ENCODE measurements at places on chromosomes 13 and 19.

DNA sequence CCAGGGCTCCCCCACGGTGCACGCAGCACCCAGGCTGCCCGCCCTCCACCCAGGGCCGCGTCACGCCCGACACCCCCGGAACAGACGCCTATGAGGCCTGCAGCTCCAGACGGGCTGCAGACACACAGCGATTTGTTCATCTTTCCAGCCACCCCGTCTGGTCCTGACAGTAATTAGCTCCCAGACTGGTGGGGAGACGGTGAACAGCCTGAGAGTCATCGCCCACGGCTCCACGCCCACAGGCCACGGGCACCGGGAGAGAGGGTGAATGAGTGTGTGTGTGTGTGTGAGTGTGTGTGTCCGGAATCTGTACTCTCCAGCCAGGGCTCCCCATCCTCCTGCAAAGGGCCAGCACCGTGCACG, 18.1 kb downstream of the GADD45B start:
- DNase-seq = no peak

DNA sequence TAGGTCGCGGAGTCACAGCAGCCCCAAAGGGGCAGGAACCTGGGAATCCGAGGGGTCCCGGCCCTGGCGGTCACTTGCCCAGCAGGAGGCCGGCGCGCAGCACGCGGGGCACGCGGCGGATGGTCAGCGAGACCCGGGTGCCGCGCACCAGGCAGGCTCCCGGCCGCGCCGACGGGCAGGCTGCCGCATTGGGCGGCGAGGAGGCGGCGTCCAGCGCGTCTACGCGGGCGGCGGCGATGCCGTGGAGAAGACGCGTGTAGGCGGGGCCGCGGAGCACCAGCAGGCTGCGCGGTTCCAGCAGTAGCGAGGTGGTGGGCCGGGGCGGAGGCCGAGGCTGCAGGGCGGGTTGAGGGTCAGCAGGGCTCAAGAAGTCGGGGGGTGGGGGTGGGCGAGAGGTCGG, 607 bp upstream of the SYNE4 start:
- no peak for DNase-seq

DNA sequence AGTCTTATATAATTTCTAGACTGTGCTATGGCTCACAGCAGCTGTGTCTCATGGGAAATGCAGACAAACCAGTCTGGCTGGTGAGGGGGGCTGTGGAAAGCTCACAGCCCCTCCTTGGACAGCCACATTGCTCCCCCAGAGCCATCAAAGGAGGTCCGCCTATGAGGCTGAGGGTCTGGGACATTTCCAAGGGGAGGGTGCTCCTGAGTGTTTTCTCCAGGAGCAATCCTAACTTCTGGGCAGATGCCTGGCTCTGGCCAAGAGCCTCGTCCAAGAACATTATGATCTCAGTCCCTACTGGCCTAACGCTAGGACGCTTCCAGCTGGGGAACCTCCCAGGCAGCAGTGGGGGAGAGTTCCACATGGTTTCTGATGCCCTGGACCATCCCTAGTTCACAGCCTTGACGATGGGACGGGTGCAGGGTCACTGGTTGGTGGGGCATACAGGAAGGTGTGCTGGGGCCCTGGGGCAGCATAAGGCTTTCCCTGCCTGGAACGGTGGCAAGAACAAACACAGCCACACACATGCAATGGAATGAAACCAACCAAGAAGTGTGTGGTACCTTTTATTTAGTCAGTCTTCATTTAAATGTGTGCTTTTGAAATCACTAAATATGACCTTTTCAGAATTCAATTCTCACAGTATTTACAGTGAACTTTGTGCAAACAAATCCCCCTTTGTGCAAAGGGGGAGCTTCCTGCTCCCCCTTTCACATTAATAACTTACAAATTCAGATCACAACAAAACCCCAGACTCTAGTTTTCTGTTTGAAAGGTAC, 60.6 kb downstream of the CDADC1 start:
- no peak for DNase-seq

DNA sequence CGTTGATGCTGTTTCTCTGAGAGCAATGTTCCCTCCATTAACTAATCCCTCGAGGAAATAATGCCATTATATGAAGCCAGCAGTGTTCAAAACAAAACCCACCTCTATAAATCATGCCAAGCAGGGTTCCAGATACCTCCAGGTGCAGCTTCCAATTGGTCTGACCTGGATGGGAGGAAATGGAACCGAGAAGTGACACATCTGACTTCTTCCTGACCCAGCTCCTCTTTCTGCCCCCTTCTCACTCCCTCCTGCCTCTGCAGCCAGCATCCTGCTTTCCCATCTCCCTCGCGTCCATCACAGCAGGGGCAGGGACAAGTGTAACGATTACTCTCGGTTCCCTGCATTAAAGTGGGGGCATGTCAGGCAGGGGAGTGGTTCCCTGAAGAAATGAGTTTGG, 37.5 kb downstream of the HSPH1 start:
- no peak for DNase-seq

- no peak for DNase-seq
These were observed 671.5 kb upstream of the PCDH20 start for GRCh38 chr13:62087124-62087523.

GRCh38 chr19:29680937-29681336, 15.7 kb downstream of the PLEKHF1 start:
- no peak for DNase-seq

- no peak for DNase-seq
These were observed 123.5 kb downstream of the KCTD12 start for GRCh38 chr13:76762721-76763120.

DNA sequence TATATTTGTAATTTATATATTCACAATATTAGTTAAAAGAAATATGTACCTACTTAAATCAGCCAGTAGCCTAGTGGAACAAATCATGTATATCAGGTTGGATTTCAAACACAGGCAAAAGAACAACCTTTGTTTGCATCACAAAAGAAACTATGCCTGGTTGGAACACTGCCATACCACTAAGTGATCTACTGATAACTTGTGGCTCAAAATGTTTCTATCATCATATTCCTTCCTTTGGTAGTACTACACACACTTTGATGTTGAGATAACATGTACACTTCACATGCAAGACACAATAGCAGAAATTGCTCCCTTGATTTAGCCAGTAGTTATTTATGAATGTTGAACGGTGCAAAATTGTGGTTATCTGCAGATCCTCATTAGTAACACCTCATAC, 146.0 kb upstream of the GPC6 start:
- DNase-seq = no peak

GRCh38 chr13:87942205-87942604, 271.0 kb downstream of the SLITRK5 start:
- no peak for DNase-seq

DNA sequence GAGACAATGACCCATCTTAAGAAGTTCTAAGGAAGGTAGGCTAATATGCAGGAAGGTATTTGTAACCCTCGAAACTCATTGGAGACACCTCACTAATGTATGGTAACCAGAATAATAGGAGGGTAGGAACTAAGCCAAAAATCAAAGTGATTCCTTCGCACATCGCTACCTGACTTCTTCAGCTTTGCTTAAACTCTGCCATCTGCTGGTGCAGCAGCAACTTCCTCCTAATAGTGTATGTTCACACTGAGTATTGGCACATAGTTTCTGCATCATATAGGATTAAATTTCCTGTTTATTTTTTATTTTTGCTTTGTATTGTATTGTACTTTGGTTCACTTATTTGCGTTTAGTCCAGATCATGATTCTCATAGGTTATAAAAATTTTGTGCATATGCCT, 676.2 kb downstream of the GPC5 start:
- DNase-seq = no peak

GRCh38 chr19:29512748-29513147, 13.0 kb upstream of the VSTM2B start:
- DNase-seq = no peak

DNA sequence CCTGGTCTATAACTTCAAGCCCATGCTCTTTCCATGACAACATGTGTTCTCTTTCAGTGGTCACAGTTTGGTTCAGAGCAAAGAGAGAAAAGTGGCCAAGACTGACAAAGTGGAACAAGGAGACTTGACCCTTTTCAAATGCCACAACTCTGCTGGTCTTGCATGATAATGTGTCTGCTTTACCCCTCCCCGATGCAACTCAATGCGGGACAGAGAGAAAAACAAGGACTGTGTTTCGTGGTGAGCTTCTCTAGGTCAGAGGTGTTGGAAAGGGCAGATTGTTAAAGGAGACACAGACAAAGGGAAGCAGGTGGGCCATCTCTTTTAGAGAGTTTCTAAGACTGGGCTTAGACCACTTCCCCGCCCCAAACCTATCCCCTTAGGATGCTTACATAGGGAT, 61.6 kb upstream of the SERTM1 start:
- DNase-seq = no peak

DNA sequence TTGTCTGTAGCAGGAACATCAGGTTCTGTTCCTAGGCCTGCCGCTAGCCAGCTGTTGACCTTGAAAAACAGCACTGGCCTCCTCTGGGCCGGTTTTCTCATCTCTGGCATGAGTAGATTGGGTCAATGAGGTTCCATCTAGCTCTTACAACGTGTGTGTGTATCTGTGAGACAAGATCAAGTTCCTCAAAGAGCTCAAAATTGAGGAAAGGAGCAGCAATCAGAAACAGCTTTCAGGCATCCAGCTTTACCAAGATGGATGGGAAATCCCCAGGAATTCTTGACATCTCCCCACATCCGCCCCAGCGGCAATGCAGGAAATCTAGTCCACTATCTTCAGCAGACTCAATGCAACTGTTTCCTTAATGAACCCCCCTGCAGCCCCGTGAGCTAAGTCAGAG, 4.9 kb downstream of the FLT1 start:
- no peak for DNase-seq

GRCh38 chr13:42638886-42639285, 64.9 kb downstream of the TNFSF11 start:
- DNase-seq = no peak

DNA sequence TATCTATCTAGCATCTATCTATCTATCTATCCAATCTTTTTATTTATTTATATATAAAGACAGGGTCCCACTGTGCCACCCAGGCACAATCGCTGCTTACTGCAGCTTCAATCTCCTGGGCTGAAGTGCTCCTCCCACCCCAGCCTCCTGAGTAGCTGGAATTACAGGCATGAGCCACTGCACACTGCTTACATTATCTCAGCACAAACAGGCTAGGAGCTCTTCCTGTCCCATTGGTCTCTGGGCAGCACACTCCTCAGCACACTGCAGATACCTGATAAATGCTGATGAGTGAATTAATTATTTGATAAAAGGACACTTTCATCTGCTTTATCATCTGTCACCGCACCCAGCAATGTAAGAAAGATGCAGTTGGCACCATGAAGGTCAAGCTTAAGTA, 16.1 kb downstream of the ZNF562 start:
- DNase-seq = no peak

- DNase-seq = no peak
These were observed 153.1 kb downstream of the RGCC start for GRCh38 chr13:41610404-41610803.
